ENCODE measurements at places on chromosomes 3 and 15.

- DNase-seq: no peak
These were observed 783.7 kb downstream of the AGBL1 start for GRCh38 chr15:86863226-86863915.

DNA sequence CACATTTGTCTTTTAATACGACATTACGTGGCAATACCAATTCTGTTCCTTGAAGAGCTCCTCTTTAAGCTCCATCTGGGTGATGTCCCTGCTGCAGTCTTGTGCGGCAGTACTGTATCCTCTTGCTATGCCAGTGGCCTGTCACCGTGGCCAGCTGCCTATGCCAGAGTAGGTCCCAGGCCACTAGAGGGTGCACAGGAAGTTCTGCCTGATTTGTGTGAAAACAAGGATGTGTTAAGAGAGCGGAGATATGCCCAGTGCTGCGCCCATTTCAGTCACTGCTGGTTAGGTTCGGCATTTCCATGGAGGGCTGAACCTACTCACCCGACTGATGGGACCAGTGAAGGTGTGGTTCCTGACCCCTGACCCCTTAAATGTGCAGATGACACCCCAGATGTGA is 25.2 kb downstream of the NIPA1 start:
- peak; percentile 40 for DNase-seq

DNA sequence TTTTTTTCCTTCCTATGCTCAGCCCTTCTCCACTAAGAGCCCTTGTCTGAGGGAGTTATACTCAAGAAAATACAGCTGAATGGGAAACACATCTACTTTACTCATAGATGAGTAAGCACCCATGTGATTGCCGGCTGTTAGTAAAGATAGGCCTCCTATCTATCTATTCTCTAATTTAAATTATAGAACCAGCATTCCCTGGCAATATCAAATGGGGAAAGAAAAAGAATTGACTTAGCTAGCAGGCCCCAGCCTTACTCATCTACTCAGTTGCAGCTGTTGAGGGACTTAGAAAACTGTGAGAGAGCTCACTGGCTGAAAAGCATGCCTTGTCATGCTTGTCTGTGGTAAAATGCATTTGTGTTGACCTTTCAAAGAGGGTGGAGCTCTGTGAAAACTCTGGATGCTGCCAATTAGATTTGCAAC is 116.9 kb upstream of the LRRFIP2 start:
- no peak for DNase-seq

DNA sequence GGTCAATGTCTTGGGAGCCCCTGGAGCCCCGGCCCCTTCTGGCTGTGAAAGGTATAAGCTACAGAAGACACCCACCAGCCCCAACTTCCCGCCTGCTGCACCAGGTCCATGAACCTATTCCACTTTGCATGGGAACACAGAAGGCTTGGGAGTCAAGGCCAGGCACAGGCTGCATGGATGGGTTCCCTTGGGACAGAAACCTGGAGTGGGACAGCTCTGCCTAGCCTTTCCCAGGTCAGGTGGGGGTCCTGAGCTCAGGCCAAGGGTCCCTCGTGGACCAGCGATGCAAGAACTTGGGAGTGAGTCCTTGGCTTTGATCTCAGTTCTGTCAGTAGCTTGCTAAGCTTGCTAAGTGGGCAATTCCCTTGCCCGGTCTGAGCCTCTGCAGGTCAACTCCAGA is 25.0 kb downstream of the TKT start:
- no peak for DNase-seq

DNA sequence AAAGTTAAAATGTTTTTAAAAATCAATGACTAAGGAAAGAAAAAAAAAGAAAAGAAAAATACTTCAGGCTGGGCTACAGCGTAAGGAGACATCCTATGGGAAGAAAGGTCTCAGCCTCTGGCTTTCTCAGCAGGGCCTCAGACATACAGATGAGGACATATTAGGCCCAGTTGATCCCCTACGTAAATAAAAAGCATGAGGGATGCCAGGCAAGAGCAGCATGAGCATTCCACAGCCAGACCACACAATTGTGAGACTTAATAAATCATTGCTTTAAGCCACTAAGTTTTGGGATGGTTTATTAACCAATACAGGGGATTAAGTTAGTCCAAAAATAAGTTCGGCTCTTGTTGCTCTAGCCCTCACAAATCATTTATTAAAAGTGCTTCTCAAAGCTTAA is 394.1 kb upstream of the NECTIN3 start:
- DNase-seq: no peak

DNA sequence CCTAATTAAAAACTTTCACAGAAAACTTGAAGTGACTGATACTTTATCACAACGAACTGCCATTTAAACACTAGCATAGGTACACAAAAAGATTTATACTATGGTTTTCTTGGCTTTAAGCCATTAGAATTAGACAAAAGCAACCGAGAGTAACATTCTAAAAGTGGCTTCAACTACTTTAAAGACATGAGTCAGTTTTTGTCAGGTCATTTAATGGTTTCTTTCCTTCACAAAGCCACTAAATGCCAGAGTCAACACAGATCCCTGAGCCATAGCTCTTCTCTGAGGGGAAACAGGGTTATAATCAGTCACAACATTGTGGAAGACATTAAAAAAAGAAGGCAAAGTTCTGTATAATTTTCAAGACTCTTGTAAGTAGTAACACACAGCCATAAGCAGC is 54.6 kb downstream of the CAPN3 start:
- DNase-seq: no peak

DNA sequence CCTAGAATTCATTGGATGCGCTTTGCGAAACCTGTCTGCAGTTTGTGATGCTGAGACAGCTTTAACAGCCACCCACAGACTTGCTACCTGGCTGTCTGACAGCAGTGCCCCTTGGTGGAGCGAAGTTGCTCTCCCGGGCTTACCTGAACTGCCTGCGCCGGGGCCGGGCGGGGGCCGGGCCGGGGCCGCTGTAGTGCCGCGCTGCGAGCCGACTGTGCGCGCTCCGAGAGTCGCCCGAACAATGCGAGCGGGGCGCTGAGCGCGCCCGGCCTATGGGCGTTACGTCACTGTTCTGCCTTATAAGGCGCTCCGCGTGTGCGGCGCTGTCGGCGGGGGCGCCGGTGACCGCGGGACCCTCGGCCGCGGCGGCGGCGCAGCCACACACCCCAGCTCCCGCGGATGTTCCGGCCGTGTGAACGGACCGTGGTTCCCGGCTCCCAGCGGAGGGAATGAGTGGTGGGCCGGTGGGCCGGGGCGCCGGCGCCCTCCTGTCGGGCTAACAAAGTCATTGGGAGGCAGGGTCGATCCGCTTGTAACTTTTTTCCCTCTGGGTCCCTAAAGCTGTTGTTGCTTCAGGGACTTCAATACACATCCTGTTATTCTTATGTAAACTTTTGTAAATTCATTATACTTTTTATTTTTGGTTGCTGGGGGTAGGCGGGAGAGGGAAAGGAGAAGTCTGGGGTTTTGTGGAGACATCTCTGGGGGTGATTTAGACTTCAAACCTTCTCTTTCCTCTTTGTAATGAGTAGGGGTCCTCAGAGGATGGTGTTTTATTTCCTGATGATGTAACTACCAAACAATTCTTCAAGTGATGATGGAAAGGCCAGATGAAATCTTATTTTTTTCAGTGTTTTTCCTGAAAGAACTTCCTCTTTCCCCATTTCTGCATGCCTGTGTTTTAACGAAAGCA is 58.5 kb downstream of the CMSS1 start:
- peak; percentile 41 for DNase-seq

- no peak for DNase-seq
These were observed 26.8 kb downstream of the ACAD9 start for GRCh38 chr3:128906031-128906803.

DNA sequence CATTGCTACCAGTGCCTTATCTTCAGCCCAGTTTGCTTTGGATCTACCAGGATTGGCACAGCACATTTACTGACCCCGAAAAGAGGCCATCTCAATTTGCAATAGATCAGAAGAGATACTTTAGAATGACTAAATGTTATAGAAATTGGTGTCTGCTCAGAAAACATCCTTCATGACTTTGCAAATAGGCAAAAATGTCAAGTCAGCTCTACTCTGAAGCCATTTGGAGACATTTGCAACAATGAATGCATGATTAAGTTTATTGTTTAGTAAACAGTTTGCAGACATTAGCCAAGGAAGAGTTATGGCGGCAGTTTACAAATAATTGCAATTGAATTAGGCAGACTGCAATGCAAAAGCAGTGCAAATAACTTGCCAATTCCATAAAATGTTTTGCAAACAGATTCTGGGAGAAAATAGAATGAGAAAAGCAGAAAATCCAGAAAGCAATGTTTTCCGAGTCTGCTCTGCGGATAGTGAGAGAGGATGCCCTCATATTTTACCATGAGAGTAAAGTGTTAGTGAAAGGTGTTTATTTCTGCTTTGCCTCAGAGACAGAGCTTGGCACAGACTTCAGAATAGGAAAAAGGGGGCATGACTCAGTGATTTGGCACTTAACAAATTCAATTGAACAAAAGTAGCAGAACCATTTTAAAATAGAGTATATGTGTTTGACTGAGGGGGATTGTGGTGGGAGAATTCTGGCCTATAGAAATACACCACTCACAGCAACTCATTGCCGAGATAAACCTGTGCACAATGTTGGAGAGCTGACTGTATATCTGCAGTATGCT is 334.9 kb upstream of the NR2F2 start:
- no peak for DNase-seq

GRCh38 chr15:59657635-59658125 is 365 bp upstream of the GTF2A2 start:
- peak; percentile 28 for DNase-seq

- DNase-seq: no peak
These were observed 234.2 kb upstream of the MCTP2 start for GRCh38 chr15:93997071-93997658.

Data from substantia nigra (tissue), 51 donors.